Common myeloid progenitor, CD34-positive (primary cell): ENCODE measurements at places on chromosomes 13 and 19.

DNA sequence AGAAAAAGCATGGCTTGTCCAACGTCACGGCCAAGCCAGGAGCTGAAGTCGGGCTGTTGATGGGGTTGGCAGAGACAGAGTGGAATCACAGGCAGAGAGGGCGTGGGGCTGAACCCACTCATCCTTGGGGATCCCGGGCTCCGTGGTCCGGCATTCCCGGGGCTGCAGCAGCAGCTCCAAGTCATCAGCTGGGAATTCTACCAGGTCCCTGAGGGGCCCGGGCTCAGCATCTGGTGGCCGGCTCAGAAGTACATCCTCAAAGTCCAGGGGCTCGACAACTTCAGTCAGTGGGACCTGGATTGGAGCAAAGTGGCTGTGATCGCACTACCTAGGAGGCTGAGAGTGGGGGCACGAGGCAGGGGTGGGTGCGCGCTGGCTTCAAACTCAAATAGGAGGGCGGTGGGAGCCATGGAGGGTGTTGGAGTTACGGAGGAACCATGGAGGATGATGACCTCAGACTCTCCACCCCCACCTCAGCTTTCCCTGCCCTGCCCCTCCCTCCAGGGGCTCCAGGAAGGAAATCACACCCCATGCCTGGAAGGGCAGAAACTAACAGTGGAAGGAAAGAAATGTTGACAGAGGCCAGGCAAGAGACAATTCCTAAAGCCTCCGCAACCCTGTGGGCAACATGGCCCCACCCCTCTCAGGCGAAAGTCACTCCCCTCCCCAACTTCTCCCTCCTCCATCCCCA lies 9.5 kb downstream of the DOCK6 start:
- DNase-seq, result no peak

GRCh38 chr19:1076046-1076386 lies 9.0 kb downstream of the ARHGAP45 start:
- no peak for DNase-seq

- no peak for DNase-seq
Measured at GRCh38 chr13:69755101-69755500, 352.5 kb upstream of the ATXN8OS start.

DNA sequence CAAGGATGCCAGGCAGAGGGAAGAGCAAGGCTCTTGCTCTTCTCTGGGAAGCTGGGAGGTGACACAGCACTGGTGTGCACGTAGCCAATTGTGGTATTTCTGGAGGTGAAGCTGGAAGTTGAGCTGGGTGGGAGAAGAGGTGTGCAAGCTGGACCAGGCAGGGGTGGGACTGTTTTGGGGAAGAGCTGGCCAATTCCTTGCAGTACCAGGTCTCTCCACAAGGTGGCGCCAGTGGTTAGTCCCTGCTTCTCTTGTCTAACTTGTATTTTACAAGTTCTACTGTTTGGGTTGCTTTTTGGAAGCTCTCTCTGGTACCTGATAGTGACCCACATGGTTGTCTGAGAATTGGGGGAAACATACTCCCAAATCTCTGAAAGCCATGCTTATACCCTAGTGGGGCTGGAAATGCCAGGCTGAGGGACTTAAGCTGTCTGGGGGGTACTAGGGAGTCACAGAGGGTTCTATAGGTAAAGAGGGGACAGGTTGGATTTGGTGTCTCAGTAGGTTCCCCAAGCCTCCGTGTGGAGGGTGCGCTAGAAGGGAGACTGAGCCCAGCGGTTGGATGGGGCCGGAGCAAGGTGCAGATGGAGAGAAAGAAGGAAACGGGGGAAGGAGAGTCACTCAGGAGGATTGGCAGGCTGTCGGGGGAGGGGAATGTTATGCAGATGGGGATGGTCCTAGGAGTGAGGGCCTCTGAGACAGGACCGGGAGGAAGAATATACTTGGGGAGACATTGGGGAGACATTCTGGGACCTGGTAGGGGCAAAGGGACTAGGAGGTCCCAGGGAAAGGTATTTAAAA lies 3.0 kb downstream of the HPN start:
- DNase-seq, result peak; percentile 71

DNA sequence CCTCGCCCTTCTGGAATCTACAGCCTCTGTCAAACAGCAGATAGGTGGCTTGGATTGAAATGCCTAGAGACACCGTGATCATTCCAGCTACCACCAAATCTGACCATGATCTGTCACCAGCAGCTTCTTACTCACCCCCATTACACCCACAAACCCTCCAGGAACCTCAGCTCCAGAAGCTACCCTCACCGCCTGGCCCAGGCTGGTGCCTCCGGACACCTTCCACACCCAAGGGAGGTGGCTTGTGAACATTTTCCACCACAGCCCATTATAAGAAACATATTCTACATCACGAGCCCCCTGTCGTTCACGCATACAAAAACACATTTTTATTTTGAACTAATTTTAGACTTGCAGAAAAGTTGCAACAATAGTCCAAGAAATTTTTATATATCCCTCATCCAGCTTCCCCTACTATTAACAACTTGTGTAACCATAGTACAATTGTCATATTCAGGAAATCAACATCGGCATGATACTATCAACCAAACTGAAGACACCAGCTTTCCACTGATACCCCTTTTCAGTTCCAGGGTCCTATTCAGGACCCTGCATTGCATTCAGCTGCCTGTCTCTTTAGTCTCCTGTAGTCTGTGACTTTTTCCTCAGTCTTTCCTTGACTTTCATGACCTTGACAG lies 15.4 kb upstream of the UBE2L5 start:
- no peak for DNase-seq

- DNase-seq, result no peak
Measured at GRCh38 chr19:29678484-29679106, 13.3 kb downstream of the PLEKHF1 start.

DNA sequence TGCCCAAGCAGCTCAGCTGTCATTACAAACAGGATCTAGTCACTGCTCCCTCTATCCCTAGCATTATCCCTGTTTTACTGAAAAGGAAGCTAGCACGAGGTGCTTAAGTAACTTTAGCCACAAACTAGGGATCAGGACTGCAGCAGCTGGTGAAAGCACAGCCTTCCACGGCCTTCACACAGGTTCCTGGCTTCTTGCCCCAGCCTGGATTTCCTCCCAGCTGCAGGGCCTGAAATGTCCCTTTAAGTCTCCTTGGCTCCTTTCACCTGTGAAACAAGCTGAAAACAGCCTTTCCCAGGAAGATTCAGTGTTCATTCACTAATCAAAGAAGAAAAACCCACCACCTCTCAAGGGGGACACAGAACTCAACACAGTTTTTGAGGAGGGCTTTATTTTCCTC lies 754.5 kb downstream of the DIAPH3 start:
- DNase-seq, result no peak

GRCh38 chr13:39876258-39876657 lies 220.8 kb downstream of the COG6 start:
- no peak for DNase-seq

GRCh38 chr13:90883592-90883991 lies 463.9 kb upstream of the MIR17HG start:
- no peak for DNase-seq

- peak; percentile 51 for DNase-seq
Measured at GRCh38 chr19:3224346-3225168, at the start of gene CELF5. TSS of gene CELF5 (plus strand) at chr19:3224661. CDS start at chr19:3224740, 79 bp downstream.

DNA sequence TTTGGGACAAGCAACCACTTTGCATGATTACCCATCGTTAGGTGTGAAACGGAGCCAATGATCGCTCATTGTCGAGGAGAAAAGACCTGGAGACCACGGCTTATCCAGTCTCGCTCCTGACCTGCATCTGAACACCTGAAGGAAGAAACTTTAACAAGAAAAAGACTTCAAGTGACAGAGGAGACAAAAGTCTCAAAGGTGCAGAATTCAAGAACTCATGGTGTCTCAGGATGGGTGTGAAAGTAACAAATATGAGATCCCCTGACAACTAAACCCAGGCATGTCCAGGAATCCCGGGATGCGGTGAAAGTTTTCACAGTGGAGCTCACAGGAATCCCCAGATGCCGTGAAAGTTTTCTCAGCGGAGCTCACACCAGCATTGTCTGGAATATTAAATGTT lies 6.3 kb upstream of the ATP11A start:
- DNase-seq, result no peak

DNA sequence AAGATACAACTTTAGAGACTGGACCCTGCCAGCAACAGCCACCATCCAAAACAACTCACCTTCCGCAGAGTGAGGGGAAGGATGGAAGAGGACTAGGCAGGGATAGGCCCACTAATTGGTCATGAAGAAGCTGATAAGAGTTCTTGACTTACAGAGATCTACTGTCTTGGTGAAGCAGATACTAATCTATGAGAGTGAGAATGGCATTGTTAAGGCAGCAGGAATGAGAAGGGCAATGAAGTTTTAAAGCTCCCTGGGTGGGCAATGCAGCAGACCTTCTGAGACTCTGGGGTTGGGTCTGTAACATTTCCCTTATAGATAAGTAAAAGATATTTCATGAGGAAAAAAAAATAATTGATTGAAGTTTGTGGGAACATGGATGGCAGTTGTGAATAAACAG lies 63.7 kb downstream of the KLF12 start:
- no peak for DNase-seq

DNA sequence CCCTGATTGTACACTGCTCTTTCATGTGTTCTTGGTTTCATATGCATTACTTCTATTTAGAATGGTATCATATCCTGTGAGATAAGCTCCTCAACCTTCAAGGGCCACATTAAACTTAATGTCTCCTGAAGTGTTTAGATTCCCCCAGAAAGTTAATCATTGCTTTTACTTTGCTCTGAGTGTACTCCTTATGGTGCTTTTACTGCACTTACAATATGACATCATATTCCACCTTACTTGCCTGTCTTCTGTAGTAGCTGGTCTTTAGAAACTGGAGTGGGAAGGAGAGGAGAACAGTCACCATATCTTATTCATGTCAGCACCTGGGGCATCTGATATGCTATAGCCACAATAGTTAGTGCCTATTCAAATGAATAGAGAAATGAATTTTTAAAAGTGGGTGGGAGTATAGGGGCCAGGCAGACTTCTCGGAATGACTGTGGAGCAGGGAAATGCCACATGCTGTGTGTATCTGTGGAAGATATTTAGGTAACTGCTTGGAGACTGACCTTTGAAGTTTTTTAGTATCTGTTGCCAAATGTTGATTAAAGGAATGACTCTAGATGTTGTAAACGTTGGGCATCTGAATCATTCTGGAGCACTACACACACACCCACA lies 40.2 kb downstream of the SLAIN1 start:
- no peak for DNase-seq

DNA sequence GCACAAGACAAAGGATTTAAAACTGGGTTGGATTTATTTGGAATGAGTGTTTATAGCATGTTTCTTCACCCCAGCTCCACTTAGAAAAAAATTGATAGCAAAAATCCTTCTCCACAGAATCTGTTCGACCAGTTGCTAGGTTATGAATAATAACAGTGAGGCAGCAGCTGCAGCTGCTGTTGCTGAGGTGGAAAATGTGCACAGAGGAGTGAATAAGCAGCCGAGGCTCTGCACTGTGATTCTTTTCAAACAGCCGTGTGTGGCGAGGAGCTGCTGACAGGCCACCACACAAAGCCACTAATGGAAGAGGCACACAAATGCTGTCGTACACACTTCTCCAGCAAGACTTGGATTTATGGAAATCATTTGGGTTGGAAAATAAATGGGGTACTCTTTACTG lies 6.4 kb upstream of the RASL11A start:
- DNase-seq, result peak; percentile 73

DNA sequence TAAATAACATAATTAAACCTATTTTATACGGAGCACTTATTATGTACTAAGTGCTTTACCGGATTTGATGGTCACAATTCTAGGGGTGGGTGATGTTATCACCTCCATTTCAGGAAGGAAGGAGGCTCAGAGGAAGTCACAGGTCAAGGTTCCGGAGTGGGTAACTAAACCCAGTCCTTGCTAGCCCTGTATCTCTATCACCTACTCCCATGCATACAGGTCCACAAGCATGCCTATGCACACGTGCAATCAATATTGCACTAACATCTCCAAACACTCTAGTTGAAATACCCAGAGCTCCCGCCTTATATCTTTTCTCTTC lies 17.8 kb upstream of the FOSB start:
- no peak for DNase-seq

DNA sequence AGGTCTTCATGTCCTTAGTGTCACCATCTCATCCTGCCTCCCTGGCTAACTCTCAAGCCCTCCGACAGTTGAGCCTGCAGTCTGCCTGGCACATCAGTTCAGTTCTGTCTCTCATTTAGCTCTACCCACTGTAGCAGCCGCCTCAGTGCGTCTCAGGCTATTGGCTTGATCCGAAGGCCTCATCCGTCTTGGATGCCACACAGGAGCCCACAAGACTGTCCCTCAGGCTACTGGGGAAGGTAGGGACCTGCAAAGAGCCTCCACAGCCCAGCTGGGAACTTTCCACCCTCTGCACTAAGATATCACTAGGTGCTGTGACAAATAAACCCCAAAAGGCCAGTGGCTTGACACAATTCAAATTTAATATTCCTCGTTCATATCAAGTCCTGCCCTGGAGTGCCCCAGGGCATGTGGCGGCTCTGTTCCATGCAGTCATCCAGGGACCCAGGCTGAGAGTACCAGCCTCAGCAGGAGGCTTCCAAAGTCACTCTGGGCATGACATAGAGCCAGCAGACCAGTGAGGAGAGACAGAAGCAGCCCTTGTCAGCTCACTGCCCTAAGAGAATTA lies 5.7 kb downstream of the VSTM2B start:
- DNase-seq, result no peak

- no peak for DNase-seq
Measured at GRCh38 chr13:51045451-51045850, 65.6 kb downstream of the C13orf42 start.

GRCh38 chr19:3537101-3537437 lies 1.9 kb upstream of the TEKTIP1 start:
- DNase-seq, result no peak

GRCh38 chr13:90591260-90591926 lies 756.1 kb upstream of the MIR17HG start:
- DNase-seq, result no peak

DNA sequence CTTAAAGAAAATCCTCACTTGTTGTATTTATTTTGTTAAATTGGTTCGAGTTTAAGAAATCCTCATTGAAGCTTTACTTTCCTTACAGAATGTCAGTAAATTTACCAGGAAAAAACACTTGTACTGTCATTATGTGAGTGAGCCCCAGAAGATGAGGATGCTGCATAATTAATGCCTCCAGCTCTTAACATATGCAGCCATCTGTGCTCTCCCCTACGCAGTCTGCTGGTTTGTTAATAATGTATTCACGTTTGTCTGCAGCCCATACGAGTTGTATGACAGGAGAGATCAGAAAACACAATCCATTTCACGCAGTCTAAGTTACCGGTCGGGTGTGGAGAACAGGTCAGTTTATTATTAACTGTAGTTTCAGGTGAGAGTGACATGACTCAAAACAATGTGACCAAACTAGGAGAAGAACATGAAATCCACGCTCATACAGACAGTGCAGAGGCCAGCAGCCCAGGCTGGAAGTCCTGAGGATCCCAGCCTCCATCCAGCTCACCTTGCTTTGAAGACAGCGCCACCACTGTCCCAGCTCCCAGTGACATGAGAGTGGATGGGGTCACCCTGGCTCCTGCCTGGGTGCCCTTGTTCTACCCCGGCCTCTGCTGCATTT lies 19.8 kb upstream of the ATP11A start:
- no peak for DNase-seq
